ENCODE measurements at places on chromosomes 3 and 15.
A peak's percentile ranks its signal among the peaks of the same experiment; 100 is the strongest.

DNA sequence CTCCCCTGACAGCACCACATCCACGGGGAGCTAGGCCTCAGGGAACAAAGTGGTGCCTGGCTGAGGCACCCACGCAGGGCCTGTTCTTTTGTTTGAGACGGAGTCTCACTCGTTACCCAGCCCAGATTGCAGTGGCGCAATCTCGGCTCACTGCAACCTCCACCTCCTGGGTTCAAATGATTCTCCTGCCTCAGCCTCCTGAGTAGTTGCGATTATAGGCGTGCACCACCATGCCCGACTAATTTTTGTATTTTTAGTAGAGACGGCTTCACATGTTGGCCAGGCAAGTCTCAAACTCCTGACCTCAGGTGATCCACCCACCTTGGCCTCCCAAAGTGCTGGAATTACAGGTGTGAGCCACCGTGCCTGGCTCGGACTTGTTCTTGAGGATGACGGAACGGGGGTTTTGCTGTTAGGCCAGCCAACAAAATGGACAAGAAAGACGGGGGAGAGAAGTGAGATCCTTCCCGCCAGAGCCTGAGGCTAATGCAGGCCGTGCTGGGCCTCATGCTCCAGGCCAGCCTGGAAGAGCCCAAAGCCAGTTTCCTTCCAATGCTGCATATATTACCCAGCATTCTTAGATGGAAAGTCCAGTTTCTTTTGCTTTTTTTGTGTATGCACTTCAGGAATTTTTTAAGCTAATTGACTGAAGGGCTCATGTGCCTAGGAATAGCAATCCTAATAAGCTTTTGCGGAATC lies 28.1 kb upstream of the FURIN start:
- DNase-seq = no peak

GRCh38 chr3:42497009-42497731 lies 5.3 kb upstream of the VIPR1 start:
- peak; percentile 82 for DNase-seq

- DNase-seq = no peak
These were observed 122.0 kb upstream of the MELTF start for GRCh38 chr3:197151580-197151979.

DNA sequence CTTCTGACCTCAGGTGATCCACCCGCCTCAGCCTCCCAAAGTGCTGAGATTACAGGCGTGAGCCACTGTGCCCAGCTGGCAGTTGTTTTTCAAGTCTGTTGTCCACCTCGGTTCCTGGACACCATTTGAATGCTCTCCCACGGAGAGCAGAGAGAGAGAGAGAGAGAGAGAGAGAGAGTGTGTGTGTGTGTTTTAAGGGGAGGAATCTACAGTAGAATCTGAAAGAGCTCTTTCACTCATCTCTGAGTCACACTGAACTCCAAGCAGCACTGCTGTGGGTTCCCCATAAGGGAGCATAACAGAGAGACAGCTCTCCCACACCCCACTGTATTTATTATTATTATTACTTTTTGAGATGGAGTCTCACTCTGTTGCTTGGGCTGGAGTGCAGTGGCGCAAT lies 156.6 kb downstream of the RPLP1 start:
- no peak for DNase-seq
